Nephron progenitor cell (in vitro differentiated cells): ENCODE measurements at places on chromosomes 1 and 21.

DNA sequence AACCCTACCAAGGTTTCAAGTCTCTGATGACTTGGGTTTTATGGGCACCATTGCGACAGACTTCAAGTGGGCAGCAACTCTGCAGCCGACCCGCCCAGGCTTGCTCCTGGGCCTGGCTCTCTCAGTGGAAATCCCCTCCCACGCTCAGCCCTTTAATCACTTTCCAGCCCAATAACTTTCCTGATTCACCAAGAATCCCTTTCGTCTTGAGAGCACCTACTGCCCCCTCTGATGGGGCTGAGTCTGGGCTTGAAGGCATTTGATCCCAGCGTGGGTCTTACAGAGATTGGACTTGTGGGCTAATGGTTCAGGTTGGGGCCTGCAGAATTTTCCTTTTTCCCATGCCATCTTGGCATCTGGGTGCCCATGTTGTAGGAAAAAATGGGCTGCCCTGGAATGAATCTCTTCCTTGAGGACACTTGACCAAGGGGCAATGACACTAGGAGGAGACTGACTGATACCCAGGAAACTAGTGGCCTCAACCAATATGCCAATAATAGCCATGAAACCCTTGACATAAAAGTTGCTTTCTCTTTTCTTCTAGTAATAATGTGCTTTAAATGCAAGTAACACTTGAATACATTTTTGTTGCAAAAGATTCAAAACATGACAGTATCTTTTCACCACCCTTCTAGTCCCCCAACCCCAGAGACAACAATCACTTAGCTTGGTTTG, 7.8 kb upstream of the PHLDA3 start:
- no peak for DNase-seq

DNA sequence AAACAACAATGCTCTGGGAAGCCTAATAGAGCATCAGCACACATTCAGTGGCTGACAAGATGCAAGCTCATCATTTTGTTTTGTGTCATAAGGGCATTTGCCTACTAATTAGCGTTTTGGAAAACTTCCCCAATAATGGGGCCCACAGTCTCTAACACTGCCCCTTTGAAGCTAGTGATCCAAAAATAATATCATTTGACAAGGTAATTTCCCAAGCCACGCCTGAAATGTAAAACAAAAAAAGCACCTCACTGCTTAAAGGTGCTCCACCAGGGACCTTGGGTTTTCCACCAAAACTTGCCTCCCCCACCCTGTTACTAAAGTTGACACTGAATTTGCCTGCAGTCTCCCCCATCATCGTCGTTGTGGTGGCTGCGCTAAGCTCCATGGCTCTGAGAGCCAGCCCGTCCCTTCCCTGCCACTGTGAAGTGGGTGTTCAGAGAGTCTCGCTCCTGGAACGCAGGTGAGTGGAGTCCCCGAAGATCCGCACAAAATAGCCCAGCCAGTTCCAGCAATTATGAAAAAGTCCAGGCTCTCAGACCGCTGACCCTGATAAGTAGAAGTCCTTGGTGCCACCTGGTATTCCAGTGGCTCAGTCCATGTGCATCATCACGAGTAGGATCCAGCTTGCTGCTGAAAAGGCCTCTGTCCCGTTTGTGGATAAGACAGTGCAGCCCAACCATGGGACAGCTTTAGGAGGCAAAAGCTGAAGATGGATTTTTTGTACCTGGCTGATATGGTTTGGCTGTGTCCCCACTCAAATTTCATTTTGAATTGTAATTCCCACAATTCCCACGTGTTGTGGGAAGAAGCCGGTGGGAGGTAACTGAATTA, 52.2 kb downstream of the RAB3GAP2 start:
- DNase-seq = no peak

DNA sequence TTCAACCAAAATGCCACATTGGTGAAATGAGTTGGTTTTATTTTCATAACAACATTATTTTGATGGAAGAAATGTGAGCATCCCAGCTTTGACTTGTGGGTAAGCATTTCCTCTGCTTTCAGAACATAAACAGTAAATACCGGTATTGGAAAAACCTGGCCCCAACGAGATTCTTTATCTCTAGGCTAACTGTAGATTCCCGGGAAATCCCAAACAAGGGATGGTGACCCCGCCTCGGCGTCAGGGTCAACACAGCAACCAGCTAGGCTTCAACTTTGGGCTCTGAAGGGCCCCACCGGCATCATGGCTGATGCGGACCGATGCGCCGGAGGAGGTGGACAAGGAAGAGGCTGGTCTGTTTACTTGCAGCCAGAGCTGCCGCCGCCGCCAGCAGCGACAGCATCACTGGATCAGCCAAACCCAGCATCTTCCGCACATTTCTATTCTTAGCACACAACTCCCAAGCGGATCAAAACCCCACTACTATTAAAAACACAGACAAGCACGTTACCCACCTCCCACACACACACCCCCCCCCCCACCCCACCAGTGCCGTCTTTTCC, 1.1 kb downstream of the AKT3 start:
- DNase-seq = peak; percentile 61

DNA sequence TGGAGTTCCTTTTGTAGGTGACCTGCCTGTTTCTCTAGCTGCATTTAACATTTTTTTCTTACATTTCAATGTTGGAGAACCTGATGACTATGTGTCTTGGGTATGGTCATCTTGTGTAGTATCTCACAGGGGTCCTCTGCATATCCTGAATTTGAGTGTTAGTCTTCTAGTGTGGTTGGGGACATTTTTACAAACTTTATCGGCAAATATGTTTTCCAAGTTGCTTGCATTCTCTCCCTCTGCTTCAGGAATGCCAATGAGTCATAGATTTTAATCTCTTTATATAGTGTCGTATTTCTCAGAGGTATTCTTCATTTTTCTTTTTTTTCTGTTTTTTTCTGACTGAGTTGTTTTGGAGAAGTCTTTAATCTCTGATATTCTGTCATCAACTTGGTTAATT, 684.0 kb downstream of the NCAM2 start:
- no peak for DNase-seq

DNA sequence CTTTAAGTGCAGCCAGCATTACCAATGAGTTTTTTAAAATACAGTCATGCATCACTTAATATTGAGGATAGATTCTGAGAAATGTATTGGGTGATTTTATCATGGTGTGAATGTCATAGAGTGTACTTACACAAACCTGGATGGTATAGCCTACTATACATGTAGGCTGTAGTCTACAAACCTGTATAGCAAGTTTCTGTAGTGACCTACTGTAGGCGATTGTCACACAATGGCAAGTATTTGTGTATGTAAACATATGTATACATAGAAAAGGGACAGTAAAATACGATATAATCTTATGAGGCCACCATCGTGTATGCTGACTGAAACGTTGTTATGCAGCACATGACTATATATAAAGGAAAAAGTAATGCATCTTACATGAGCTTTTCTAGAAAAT, 48.2 kb downstream of the RPE65 start:
- DNase-seq = no peak

DNA sequence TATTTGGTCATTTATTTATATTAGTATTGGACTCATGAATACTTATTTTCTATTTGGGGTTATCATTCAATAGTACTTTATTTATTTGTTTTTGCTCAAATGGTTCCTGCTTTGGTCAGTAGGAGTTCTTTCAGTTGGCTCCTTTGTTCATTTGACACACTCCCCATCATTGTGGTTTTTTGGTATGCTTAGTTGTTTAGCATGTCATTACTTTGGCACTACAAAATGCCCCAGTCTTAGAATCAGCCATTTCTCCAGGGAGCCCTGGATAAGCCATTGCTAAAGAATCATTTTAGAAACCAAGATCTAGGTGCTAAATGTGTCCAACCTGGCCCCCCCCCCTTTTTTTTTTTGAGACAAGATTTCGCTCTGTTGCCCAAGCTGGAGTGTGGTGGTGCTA, 61.7 kb upstream of the MRPS6 start:
- no peak for DNase-seq

DNA sequence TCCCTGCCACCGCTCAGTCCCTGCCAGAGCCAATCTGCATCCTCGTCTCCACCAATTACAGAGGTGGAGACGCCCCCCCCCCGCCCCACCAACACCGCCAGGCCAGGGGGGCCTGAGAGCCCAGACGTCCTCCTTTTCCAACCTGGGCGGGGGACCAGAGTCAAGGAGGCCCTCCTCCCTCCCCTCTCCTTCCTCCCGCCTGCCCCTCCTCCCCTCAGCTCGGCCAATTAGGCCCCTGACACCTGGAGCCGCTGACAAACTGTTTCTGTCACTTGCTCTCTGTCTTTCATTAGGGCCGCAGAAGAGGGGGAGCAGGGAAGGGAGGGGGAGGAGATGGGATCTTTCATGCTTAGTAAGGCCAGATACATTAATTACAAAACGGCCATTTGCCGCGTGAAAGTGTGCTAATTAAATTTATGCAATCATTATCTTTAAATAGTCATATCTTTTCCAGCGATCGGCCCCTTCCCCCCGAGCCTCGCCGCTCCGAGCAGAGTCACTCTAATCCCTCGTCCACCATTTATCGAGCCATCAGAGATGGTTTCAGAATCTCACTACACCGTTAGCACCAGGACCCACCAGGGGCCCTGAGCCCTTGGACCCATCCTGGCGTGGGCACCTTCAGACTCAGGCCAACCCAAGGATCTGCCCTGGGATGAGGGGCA, 94.7 kb downstream of the PAX7 start:
- DNase-seq = peak; percentile 44

- peak; percentile 68 for DNase-seq
Observed at GRCh38 chr1:47449822-47450552, 12.1 kb downstream of the FOXD2 start.

GRCh38 chr1:185512442-185512841, 195.4 kb upstream of the IVNS1ABP start:
- DNase-seq = no peak

DNA sequence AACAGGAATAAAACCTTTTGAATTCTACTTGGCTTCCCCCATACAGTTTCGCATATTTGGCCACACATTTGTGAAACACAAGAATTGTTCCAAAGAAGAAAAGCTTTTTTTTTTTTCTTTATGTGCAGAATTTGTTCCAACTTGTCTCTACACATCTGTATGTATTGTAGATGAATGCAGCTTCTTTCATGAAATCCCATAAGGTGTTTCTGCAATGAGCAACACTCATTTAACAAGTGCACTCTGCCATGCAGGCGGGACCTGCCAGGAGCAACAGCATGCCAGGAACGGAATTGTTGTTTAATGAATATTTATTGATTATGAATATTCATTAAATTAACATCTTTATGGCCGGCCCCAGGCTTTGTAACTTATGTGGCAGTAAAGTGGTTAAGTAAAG, 1075.0 kb downstream of the TTLL7 start:
- DNase-seq = no peak

DNA sequence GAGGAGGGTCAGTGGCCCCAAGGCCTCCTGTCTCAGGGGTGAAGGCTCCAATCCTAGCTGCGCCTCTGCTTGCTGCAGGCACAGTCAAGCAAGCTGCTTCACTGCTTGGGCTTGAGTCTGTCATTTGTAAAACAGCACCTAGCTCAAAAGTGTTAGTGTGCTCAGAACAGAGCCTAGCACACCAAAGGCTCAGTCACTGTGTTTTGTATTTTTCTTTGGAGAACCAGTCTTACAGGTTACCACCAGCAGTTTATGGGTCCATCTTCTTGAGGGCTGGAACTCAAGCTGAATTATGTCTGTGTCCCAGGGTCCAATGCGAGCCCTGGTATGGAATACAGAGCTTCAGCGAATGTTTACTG, 113.6 kb downstream of the DMRTB1 start:
- no peak for DNase-seq

- DNase-seq = no peak
Observed at GRCh38 chr1:163335216-163335615, 13.5 kb downstream of the NUF2 start.

DNA sequence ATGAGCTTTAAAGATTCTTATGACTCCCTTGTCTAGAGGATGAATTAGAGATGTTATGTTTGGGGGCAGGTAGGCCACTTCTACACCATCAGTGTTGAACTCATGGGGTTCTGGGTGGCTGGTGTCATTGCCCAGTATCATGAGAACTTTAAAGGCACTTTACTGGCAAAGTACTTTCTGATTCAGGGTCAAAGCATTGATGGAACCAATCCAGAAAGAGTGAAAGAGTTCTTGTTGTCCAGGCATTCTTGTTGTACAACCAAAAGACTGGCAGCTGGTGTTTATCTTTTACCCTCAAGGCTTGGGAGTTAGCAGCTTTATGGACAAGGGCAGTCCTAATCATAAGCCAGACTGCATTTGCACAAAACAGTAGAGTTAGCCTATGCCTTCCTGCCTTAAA, 673.0 kb downstream of the USP25 start:
- DNase-seq = no peak

GRCh38 chr1:109790735-109791494, 27.2 kb upstream of the EPS8L3 start:
- DNase-seq = no peak

DNA sequence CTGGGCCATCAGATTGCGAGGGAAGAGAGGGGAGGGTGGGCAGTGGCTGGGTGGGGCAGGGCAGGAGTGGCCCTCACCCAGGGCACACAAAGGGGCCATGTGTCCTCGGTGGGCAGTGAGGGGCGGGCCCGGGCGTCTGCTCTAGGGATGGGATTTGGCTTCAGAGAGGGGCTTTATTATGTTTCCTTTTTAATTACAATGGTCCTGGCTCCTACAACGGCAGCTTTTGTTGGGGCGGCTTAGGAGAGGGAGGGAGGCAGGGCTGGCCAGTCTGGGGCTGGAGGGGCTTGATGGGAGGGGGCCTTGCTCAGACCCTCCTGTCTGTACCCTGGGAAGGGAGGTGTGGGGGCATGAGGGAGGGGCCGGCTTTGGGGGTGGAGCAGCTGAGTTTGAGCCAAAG, 102.8 kb upstream of the WNT4 start:
- DNase-seq = no peak

DNA sequence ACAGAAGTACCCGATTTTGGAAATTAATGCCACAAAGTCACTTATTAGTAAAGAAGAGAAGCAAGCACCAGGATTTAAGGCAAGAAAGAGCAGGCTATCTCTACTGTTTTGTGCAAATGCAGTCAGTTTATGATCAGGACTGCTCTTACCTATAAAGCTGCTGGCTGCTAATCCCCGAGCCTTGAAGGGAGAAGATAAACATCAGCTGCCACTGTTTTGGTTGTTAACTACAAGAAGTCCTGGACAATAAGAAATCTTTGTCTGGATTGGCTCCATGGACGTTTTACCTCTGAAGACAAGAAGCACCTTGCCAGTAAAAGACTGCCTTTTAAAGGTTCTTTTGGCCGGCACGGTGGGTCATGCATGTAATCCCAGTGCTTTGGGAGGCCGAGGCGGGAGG, 21.4 kb downstream of the FRRS1 start:
- no peak for DNase-seq

- no peak for DNase-seq
Observed at GRCh38 chr1:147099192-147099591, 73.1 kb downstream of the PRKAB2 start.

GRCh38 chr1:215780641-215781040, 213.5 kb downstream of the KCTD3 start:
- DNase-seq = no peak

DNA sequence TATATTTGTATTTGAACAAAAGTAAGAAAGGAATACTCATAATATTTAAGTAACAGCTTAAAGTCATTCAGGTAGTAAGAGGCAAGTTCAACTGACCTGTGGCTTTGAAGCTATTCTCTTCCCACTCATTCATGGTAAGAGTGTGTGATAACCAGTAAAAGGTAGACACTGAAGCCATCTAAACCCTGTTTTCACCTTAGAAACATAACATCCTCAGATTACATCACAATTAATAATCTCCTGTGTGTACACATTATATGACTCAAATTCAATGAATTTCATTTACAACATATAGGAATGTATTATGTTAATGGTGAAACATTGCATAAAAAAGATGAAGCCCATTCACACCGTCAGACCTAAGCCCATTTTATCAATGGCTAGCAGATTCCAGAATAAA, 364.8 kb upstream of the SNX7 start:
- DNase-seq = no peak

- no peak for DNase-seq
Observed at GRCh38 chr1:160704250-160704649, 7.4 kb downstream of the CD48 start.
